CD4-positive, alpha-beta T cell treated with Interleukin-17A for 4 hours (primary cell): ENCODE measurements at places on chromosomes 7 and 10.

DNA sequence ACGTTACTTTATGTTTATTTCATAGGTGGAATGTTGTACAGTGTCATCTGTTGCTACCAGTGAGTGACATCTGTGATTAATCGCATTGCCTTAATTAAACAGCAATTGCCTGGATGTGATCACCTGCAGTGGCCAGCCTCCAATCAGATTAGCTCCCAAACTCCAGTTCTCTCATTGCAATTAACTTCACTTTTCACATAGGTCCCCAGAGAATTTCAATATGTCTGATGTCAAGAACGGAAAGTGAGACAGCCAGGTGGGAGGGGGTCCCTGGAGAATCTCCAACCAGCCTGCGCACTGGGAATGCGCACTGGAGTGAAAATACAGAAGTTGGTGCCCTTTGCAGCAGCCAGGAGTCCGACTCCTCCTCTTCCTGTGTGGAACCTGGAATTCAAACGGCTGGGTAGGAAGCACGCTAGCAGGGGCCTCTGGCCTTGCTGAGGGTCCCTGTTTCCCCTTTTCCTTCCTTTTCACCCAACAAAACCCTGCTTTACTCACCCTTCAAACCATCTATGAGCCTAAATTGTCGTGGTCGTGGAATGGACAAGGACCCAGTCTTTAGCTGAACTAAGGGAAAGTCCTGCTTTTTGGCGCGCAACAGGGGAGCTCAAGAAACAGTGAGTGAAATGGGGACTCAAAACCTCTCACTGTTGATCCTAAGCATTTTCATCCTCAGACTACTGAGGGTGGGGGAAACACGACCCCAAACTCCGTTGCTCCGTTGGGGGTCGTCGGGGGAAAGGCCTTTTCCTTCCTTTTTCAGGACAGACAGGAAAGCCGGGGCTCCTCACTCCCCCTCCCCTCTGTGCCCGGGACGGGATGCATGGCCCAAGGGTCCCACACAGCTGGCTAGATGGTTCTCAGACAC lies 1355.5 kb upstream of the LRRTM3 start:
- DNase-seq = no peak

GRCh38 chr7:140857048-140857447 lies 67.7 kb downstream of the BRAF start:
- DNase-seq = no peak

DNA sequence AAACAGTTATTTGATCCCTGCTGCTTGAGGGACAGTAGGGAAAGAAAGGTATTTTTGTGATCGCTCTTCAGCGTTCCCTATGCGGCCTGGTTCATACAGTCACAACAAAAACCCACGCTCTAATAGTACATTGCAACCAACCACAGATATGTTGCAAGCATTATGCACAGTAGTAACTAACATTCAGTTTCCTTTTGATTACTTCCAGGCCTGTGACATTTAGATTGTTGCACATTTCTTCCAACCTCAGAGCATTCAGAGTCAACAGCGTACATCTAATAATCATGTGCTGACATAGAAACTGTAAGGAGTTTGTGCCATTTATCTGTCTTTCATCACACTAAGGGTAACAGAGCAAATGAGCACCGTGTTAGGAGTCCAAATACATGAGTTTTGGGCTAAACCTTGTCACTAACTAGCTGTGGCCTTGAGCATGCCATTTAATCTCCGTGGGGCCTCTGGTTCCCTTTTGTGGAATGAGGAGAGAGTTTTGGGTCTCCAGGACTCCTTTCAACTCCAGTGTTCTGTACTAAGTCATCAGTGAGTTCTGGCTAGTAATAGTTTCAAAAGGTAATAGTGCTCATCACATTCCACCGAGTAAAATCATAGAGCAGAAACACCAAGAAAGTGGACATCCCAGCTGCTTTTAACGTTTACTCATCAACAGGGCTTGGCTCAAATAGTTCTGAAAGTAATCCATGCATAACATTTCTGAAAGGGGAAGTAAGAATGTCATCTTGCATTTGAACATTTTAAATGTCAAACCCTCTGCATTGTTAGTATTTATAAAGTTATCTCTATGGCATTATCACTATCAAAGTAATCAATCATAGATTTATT lies 99.0 kb upstream of the FZD1 start:
- no peak for DNase-seq

DNA sequence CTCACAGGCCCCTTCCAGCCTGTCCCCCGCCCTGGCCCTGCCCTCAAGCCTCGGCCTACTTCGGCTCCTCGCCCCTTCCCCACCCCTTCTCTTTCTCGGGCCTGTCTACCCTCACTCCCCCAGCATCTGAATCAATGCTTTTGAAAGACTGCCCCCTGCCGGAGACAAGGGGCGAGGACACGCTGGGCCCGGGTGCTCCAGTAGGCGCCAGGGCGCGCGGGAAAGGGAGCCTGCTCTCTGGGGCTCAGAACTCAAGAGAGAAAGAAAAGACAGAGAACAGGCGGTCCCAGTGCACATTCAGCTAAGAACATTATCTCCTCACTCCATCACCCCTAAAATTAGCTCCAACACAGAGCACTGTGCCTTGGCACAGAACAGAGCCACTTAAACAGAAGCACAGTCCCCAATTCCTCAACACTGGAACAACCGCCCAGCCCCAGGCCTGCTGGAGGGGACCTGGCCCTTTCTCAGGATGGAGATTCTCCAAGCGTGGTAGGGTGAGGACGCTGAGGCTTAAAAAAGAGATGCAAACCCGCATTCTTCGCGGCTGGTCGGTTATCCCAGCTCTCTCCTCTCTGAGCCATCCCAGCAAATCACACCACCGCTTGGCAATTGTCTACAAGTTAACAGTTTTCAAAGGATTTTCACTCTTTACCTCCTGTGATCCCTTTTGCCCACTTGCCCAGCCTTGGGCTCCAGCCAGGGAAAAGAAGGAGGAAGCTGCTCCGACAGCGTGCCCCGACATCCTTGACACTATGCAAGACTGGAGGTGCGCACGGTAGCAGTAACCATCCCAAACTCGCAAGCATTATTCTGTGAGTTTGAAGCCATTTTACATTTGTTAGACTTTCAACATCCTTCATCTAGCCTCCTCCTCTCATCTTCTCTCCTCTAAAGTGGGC lies 2.1 kb downstream of the GIGYF1 start:
- peak; percentile 89 for DNase-seq

GRCh38 chr10:80462981-80463741 lies 9.1 kb downstream of the TSPAN14 start:
- DNase-seq = no peak

DNA sequence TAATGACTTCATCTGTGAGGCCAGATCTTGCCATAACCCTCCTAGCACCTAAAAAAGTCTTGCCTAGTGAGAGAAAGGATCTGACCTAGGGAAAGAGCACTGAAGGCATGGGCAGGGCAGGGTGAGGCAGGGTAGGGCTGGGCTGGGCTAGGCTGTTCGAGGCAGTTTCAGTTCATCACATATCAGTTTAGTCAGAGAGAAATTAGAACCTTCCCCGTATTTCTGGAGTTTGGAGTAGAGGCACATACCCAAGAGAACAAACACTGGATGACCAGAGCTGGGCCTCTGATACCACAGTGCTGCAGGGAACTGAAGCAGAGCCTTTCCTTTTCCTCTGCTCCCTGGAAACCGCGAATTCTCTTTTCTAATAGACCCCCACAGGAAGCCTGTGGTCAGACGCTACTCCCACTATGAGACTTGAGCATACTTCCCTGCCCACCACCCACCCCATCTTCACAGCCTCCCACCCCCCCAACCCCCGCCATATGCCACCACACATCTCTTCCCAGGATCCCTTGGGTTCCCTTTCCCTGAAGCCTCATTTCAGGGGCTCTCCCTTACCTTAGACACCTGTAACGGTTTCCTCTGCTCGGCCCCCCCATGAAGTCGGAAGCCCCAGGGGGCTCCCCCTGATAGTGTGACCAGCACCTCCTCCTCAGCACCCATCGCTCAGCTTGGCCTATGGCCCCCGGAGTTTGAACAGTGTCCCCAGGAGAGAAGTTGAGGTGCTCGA lies 406 bp downstream of the SYNPO2L start:
- DNase-seq = no peak

- DNase-seq = no peak
Observed at GRCh38 chr7:106178593-106179134, 66.6 kb upstream of the SYPL1 start.

- DNase-seq = no peak
Observed at GRCh38 chr7:105662998-105663397, 81.7 kb upstream of the EFCAB10 start.

DNA sequence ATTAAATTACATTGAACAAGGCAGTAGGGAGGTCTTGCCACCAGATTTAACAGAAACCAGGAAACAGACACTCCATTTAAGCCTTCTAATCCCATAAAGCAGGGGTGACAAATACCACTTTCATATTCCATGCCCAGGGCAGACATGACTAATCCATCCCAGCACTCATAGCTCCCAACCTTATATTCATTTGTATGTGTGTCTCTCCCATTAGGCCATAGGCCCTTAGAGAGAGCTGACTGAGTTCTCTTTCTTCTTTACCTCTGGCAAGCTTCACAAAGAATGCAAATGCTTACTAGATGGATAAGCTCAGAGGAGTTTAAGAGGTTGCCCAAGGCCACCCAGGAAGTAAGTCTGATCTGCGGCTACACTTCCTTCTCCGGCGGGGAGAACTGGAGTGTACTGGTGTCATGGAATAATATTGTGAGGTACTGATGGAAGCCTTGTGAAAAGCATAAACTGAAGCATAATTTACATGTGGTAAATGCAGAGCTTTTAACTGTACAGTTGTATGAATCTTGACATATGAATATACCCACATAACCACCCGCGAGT lies 239.7 kb upstream of the HABP2 start:
- DNase-seq = no peak

GRCh38 chr10:68560943-68561864 lies 1.1 kb downstream of the TET1 start:
- no peak for DNase-seq

DNA sequence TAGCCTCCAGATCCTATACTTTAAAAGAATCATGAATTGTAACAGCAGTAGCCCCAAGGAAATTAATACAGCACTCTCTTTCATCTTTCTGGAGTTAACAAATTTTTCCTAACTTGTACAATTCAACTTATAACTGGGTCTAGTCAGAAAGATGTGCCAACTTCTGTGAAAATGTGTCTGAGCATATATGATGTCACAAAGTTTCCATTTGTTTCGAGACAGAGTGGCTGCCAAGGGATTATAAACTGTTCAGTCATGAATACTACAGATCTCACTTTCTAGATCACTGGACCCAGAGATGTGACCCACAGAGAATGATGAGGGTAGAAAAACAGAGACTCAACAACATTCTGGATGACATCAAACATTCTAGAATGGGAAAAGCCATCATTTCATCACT lies 249.2 kb upstream of the PHF14 start:
- DNase-seq = no peak
